ENCODE measurements at places on chromosomes 13 and 19.

- no peak for DNase-seq
These were observed 20.4 kb downstream of the CHERP start for GRCh38 chr19:16521715-16522289.

- DNase-seq, result no peak
These were observed 62.7 kb upstream of the CSNK1A1L start for GRCh38 chr13:37168151-37168550.

- peak; percentile 13 for DNase-seq
These were observed 210.7 kb upstream of the SLC10A2 start for GRCh38 chr13:103276775-103277498.

DNA sequence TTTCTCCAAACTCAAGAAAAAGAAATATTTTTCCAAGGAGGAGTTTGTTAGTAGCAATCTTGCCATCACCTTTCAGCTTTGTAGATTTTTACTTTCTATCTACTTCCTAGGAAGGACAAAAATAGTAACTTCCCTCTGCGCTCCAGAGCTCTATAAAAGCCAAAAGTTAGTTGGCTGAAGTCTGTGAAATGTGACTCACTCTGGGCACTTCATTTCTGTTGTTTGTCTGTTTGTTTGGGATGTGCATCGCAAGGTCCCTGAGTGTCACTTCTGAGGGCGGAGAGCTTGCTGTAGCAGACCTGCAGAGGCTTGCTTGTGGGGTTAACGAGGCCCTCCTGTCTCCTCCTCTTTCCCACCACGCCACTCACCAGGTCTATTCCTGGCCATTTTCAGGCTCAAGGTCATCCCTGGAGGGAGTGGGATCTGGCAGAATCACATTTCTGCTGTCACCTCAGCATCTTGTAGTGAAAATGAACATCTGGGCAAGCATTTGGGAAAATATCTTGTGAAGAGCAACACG lies 307.6 kb downstream of the GPC6 start:
- no peak for DNase-seq

- DNase-seq, result no peak
These were observed 59.3 kb downstream of the URI1 start for GRCh38 chr19:30001301-30001700.

DNA sequence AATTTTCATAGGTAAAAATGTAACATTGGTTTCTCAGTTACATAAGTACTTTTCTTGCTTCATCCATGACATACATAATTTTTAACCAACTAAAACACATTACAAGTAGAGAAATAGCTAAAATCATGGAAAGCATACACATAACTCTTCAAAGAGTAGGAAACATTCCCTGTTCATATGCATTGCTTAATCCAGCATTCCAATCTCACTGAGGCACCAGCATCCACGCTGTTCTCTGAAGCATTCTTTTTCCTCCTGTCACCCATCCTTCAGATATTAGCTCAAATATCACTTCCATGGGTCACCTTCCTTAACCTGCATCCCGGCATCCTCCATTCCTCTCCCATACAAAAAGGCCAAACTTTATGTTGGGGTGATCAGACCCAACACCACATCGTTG lies 79.1 kb downstream of the ZNF254 start:
- DNase-seq, result no peak

GRCh38 chr13:107365466-107366215 lies 797.7 kb upstream of the ARGLU1 start:
- no peak for DNase-seq

GRCh38 chr13:50616101-50616500 lies 227.4 kb downstream of the DLEU7 start:
- DNase-seq, result no peak

DNA sequence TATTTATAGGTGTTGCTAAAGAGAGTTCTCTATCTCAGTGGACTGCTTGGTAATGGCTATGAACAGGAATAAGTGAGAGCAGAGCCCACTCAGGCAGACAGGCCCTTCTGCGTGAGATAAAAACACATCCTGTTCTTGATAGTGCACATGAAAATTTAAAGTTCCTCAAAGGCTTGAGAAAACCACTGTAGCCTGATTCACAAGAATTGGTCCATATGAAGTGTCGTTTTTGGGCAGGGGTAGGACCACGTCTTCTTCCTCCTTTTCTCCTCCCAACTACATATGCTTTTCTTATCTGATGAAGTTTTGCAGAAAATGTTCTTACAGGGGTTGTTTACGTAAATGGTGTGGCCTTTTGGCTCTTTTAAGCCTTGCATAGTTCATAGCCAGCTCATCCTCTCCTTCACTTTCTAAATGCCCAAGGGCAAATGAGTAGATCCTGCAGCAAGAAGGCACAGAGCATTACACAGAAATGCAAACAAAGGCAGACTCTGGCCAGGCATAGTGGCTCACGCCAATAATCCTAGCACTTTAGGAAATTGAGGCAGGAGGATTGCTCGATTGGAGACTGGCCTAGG lies 53.8 kb downstream of the RNF6 start:
- DNase-seq, result no peak

GRCh38 chr19:45423033-45423588 lies 606 bp downstream of the ERCC1 start:
- DNase-seq, result no peak

DNA sequence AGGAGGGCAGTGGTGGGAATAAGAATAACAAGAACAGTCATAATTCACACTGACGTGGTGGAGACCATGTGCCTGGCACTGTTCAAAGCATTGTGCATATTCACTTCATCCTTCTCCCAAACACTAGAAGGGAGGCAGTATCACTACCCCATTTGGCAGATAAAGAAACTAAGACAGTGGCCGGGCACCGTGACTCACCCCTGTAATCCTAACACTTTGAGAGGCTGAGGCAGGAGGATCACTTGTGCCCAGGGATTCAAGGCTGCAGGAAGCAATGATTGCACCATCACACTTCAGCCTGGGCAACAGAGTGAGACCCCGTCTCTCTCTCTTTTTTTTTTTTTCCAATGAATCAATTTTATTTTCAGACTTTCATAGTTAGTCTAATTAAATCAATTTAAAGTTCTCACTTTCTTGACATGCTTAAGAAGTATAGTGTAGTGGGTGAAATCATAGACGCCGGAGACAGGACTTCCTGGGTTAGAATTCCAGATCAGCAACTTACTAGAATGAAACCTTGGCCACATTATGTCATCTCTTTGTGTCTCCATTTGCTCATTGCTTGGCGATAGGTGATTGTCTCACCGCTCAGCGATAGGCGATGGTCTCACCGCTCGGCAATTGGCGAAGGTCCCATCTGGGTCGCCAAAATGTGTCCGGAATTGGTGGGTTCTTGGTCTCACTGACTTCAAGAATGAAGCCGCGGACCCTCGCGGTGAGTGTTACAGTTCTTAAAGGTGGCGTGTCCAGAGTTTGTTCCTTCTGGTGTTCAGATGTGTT lies 5.3 kb upstream of the ATG4D start:
- DNase-seq, result no peak

DNA sequence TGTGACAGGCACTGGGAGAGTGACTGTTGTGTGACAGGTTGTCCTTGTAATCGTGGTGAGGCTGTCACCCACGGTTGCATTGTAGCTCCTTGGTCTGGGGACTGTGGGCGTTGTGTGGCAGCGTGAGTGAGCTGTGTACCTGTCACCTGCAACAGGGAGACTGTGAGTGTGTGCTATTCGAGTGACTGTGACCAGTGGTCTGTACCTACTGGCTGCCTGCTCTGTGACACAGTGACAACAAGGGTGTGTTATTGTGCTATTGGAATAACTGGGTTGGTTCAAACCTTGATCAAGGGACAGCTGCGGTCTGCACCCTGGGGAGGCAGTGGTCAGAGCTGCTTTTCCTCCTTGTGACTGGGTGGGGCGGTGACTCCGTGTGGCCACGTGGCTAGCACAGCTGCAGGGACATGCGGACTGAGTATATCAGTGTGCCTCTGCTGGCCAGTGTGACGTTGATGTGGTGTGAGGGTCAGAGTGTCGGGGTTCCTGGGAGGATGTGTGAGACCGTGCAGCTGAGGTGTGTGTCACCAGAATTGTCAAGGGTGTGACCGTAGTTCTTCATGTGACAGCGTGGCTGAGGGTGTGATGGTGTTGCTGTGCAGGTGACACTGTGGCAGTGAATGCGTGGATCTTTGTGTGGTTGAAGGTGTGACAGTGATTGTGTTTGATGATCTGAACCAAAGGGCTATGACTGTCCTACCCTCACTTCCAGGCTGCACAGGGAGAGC lies 10.1 kb upstream of the NFIX start:
- no peak for DNase-seq

- no peak for DNase-seq
These were observed 11.7 kb upstream of the EBI3 start for GRCh38 chr19:4217429-4218264.

DNA sequence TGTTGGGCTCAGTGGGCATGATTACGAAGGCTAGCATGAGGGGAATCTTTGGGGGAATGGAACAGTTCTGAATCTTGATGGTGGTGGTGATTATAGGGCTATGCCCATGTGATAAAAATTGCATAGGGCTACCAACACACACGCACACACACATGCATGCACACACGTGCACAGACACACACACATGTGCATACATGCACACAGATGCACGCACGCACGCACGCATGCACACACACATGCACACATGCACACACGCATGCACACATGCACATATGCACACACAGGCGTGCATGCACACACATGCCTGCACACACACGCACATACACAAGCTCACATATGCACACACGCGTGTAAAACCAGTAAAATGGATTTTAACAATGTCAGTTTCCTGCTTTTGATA lies 85.9 kb downstream of the MUC16 start:
- DNase-seq, result no peak

DNA sequence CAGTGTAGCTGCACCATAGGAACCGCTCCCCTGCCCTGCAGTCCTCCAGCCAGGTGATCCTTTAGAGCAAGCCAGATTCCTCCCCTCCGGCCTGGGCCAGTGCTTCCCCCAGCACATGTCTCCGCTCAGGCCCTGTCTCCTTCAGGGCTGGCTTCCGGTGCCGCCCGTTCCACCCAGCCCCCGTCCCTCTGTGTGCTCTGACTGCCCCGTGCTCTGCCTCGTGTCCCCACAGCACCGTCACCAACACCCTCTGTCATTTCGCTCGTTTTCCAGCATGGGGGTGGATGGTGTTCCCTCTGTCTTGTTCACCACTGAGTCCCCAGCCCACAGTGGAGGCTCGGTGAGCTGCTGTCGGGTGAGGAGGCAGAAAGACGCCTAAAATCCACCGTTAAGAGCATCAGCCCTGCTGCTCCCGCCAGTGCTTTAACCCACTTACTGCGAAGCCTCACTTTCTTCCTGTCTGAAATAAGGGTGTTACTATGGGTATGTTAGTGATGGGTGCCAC lies 54.5 kb downstream of the TSSK6 start:
- peak; percentile 65 for DNase-seq

DNA sequence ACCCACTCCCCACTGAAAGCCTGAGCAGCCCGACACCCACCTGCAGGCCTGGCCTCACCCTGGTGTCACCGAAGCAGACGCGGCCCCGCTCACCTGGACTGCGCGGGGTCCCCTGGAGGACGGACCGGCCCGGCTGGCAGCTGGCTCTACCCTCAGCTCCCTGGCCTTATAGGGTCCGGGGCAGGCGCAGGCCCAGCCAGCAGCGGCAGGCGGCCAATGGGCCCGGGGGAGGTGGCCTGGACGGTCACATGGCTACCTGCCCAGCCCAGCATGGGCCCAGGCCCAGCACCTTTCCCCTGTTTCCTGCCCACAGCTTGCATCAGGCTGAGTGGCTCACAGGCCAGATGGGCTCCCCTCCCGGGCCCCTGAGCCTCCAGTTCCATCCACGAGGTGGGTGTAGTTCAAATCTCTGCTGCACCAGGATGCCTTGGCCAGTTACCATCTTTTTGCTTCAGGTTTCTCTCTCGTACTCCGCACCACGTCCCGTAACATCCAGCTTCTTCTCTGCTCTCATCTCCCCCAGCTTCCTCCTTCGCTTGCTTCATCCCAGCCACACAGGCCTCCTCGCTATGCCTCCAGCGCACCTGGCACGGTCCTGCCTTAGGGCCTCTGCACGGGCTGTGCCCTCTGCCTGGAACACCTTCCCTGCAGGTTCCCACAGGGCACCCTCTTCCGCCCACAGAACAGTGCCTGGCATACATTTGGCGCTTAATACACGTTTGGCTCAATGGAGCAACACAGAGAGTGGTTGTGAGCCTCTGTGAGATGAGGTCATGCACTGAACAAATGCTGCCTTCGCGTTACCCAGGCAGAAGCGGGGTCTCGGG lies at the start of gene PLIN4:
PLIN4 (minus strand) TSS at position 142 of the 827 bp plus-strand sequence. CDS start 214 bp downstream, outside the sequence.
- DNase-seq, result no peak

DNA sequence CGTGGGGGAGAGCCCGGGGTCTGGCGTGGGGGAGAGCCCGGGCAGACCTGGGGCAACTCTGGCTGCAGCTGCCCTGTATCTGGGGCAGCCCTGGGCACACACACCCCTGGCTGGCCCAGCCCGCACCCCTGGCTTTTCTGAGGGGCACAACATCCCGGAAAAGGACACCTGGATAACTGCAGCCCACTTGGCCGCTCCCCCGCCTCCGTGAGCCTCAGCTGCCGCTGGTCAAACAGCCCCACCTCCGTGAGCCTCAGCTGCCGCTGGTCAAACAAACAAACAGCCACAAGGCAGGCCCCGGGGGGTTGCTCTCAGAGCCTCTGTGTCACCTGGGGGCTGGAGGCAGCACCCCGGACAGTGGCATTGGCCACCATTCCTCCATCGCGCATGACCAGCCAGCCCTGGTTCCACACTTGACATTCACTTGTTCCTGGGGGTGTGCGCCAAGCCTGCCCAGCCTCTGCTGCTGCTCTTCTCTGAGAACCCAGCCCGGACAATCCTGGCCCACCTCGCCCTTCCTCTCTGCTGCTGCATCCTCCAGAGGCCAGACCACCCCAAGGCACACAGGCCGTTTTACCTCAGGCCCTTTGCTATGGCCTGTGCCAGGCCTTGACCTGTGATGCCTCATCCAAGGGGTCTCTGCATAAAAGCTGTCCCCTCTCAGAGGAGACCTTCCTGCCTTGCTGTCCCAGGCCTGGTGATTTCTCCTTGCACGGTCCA lies 19.9 kb downstream of the CEBPG start:
- DNase-seq, result no peak

DNA sequence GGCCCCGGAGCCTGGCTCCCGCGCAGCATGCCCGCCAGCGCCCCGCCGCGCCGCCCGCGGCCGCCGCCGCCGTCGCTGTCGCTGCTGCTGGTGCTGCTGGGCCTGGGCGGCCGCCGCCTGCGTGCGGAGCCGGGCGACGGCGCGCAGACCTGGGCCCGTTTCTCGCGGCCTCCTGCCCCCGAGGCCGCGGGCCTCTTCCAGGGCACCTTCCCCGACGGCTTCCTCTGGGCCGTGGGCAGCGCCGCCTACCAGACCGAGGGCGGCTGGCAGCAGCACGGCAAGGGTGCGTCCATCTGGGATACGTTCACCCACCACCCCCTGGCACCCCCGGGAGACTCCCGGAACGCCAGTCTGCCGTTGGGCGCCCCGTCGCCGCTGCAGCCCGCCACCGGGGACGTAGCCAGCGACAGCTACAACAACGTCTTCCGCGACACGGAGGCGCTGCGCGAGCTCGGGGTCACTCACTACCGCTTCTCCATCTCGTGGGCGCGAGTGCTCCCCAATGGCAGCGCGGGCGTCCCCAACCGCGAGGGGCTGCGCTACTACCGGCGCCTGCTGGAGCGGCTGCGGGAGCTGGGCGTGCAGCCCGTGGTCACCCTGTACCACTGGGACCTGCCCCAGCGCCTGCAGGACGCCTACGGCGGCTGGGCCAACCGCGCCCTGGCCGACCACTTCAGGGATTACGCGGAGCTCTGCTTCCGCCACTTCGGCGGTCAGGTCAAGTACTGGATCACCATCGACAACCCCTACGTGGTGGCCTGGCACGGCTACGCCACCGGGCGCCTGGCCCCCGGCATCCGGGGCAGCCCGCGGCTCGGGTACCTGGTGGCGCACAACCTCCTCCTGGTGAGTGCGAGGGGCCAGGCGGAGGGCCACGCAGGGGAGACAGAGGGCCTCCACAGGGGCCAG lies at the start of gene KL:
KL (plus strand) TSS at position 10 of the 909 bp plus-strand sequence; CDS start at position 28, 18 bp downstream.
- peak; percentile 63 for DNase-seq

GRCh38 chr13:43878892-43879754 lies at the start of gene CCDC122:
CCDC122 (minus strand) TSS chr13:43879740; CDS start chr13:43869376, 10,364 bp downstream.
- DNase-seq, result peak; percentile 91

GRCh38 chr13:114066956-114067355 lies 65.5 kb downstream of the RASA3 start:
- no peak for DNase-seq

All from GM13976 (cell line).